Stimulated activated CD8-positive, alpha-beta memory T cell treated with anti-CD3 and anti-CD28 coated beads, Interleukin-2, amount 100 ng/mL, for 1 hour (primary cell): ENCODE measurements at places on chromosomes 2 and 18.

GRCh38 chr18:49848115-49848514, 34.8 kb upstream of the ACAA2 start:
- no peak for DNase-seq

- no peak for DNase-seq
Measured at GRCh38 chr2:241223211-241224017, 34.9 kb downstream of the ANO7 start.

- no peak for DNase-seq
Measured at GRCh38 chr2:136025057-136025973, 39.9 kb upstream of the DARS1 start.

GRCh38 chr18:4040391-4041092, 414.6 kb downstream of the DLGAP1 start:
- DNase-seq, result no peak

- no peak for DNase-seq
Measured at GRCh38 chr18:22550366-22550765, 132.7 kb upstream of the CTAGE1 start.

DNA sequence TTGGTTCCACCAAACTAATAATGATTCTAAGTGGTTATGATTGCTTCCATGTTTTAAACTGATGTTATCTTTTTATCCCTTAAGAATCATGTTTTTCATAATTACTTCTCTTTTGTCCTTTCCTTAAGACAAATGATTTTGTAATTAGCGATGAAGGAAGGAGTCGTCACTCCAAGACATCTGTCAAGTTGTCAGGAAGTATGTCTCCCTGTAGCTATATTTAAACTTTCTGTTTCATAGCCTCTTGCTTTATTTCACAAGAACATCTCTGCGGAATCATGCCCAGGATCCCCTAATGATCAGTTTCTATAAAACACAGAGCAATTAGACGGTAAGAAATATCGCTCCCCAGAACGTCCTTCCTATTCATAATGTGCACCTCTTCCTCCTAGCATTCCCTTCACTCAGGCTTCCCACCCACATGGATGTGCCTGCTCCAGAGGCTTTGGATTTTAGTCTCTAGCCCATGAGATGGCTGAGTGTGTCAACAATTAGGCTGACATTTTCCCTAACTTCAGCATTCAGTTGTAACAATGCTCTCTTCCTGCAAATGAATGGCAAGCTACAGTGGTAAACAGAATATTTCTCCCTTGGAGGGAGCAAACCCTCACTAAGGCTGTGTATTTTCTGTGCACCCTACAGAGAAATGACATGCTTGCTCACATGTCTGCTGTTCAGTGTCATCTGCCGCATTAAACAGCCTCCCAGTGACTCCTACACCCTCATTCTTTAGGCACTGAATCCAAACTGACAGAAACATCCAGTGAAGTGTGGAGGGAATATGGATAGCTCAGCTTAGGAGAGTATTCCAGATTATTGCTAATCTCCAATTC, 879.6 kb upstream of the CELF4 start:
- no peak for DNase-seq

DNA sequence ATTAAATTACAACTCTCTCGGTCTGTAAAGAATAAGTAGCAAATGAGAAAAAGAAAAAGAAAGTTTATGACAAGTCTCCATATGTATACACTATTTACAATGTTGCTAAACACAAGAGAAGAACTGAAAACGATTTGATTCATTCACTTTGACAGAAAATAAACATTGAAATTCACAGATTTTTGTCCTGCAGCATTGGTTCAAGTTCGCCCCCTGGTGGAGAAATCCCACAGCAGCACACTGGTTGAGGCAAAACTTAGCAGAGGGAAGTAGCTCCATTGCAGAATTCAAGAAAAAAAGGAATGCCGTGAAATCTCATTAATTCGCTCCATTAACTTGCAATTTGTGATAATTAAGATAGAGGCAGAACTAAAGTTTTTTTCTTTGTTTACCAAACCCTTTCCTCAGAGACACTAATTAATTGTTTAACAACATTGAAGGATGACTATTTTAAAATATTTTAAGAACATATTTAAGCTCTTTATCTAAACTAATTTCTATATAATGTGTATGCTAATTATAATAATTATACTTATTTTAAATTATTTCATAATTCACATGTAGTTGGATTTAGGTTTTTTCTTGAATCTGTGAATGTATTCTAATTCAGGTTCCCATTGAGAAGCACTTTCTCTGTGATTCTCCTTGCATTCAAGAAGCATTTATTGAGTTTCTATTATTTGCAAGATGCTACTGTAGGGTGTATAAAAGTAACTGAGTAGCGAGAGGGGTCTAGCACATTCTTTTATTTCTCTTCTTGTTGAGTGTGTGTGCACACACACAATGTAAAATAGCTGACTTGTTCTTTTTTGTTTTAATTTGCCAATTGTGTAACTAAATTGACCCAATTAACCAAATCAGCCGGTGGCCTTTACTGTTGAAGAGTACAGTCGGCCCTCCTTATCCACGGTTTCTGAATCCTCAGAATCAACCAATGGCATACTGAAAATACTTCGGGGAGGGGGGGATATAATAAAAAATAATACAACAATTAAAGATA, 74.1 kb downstream of the COL4A3 start:
- DNase-seq, result peak; percentile 14
